ENCODE measurements at places on chromosomes 12 and 14. TPM values are rescaled to one million over a fixed set of nuclear protein-coding genes. Genes with fewer than 3 reads are reported as not detected.
A peak's percentile ranks its signal among the peaks of the same experiment; 100 is the strongest.

The LRRC43 gene
- total RNA-seq: not detected

The TRHDE gene
- total RNA-seq: not detected

The TAS2R31 gene
- 2.2 TPM for total RNA-seq

- DNase-seq: peak; percentile 45
Observed at GRCh38 chr12:81759190-81760051, at the start of gene PPFIA2. PPFIA2 (minus strand) TSS chr12:81759350.

DNA sequence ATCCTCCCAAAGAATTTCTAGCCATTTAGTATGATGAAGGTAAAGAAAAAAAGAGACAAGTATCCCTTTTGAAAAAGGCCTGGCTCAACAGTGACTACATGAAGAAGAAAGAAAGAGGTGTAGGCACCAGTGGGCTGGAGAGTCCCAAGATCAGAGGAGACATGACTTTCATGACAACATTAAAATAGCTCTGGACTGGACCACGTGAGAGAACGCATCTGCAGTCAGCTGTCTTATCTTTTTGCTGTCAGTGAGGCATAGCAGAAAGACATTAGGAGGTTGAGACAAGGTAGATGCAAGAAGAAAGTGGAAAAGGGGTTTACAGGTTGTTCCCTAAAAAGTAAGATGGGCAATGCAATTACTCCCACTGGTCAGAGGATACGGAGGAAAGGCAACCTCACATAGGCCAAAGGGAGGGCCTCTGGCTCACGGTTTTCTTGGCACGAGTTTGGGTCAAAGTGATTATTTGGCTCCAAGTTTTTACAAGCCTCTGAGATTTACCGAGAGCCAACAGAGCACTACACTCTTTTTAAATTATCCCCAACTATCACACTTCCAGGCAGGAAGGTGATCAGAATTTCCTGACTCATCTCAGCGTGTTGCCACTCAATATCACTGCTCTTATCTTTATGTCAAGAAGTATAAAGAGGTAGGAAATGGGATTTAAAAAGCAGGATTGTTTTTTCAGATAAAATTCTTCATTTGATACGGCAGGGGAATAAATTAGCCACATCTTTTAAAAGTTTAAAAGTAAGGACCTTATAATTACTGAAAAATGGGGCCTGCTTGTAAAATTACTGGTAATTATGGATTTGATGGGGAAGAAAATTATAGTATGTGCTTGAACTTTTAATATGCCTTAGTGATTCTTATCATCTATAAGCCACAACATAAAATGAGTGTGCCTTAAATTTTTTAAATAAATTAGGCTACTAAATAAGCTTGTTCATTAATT is 29.2 kb downstream of the TMTC1 start:
- DNase-seq: no peak

Measured in activated CD8-positive, alpha-beta T cell treated with anti-CD3 and anti-CD28 coated beads, Interleukin-2, amount 10 ng/mL, durations not matched to agents 7 days and 5 days (primary cell).